PC-3 (cell line): ENCODE measurements at places on chromosomes 4 and X. TPM values are rescaled to one million over a fixed set of nuclear protein-coding genes. Genes with fewer than 3 reads are reported as not detected.
A peak's percentile ranks its signal among the peaks of the same experiment; 100 is the strongest.

Gene GRIA3
- not detected in 2 replicates for total RNA-seq

GRCh38 chr4:68951078-68951805 is at the start of gene UGT2A3:
Gene UGT2A3, minus strand, starts transcription at chr4:68951804. Its CDS starts 44 bp downstream, at chr4:68951760.
- H3K4me3 ChIP-seq: no peak within 1 kb of the TSS
- H3K36me3 ChIP-seq: no peaks in the 10 kb centered on the region
- H3K27ac ChIP-seq: no peak within 1 kb of the TSS
- no peaks in the 10 kb centered on the region for H3K27me3 ChIP-seq
- H3K4me1 ChIP-seq: no peaks in the 10 kb centered on the region

GRCh38 chrX:117969328-117969727 is 147.3 kb downstream of the KLHL13 start:
- no peak overlapping the region for H3K4me3 ChIP-seq
- peak; percentile 20 for DNase-seq
- no peak overlapping the region for H3K27ac ChIP-seq
- H3K4me1 ChIP-seq: peaks cover 9% of the 10 kb centered on the region
- H3K27me3 ChIP-seq: no peaks in the 10 kb centered on the region

- no peak overlapping the region for H3K4me3 ChIP-seq
- peaks cover 11% of the 10 kb centered on the region for H3K4me1 ChIP-seq
- H3K27ac ChIP-seq: peak overlapping the region; percentile 60
- peaks cover 40% of the 10 kb centered on the region for H3K36me3 ChIP-seq
- H3K27me3 ChIP-seq: no peaks in the 10 kb centered on the region
- DNase-seq: peak; percentile 48
These were observed 10.7 kb downstream of the PLS3 start for GRCh38 chrX:115571712-115572111.

DNA sequence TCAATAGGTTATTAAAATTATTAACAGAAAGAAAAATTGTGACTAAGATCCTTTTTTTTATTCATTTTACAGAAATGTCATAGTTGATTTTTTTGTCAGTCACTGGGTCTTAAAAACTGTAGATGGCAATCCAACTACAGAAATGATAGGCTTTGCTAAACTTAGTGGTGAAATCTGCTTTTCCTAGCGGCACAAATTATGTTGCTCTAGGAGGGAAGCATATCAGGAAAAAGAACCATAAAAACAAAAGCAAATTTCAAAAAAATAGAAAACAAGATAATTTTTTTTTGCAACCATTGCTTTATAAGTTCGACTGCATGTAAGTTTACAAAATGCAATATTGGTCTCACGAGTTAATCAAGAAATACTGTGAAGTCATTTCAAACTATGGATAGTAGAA is 443.5 kb upstream of the IGFBP7 start:
- 0 out of 2 replicates have a peak, but pooled peaks cover 3% of the 10 kb centered on the region for H3K27me3 ChIP-seq
- H3K4me3 ChIP-seq: no peak overlapping the region
- no peaks in the 10 kb centered on the region for H3K4me1 ChIP-seq
- H3K27ac ChIP-seq: no peak overlapping the region

Gene IL2
- total RNA-seq: not detected in 2 replicates

DNA sequence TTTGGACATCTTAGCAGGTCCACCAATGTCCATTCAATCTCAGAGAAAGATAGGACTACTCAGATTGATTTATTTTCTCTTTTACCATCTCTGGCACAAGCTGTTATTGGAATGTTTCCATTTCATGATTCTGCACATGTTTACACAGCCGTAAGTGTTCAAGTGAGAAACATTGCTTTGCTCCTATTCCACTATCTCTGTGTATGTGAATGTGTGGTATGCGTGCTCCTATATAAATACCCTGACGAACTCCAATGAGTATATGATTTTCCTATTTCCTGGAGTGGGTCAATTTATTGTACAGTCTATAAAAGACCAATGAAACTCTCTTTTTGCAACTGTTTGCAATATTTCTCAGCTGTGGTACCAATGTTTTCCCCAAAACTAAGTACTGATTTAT is 221.0 kb upstream of the GALNT7 start:
- H3K27me3 ChIP-seq: 0 out of 2 replicates have a peak, but pooled peaks cover 7% of the 10 kb centered on the region
- H3K36me3 ChIP-seq: no peaks in the 10 kb centered on the region
- H3K27ac ChIP-seq: no peak overlapping the region
- H3K4me1 ChIP-seq: no peaks in the 10 kb centered on the region

Gene SPANXA1
- not detected in 2 replicates for total RNA-seq

Gene PRRG1
- total RNA-seq: 10.8 and 12.8 TPM in 2 replicates

Gene RHOXF2
- total RNA-seq: not detected in 2 replicates

- DNase-seq: no peak
- H3K27ac ChIP-seq: no peak overlapping the region
- no peaks in the 10 kb centered on the region for H3K4me1 ChIP-seq
- no peaks in the 10 kb centered on the region for H3K27me3 ChIP-seq
These were observed 682.7 kb upstream of the AADAT start for GRCh38 chr4:170772429-170772828.

DNA sequence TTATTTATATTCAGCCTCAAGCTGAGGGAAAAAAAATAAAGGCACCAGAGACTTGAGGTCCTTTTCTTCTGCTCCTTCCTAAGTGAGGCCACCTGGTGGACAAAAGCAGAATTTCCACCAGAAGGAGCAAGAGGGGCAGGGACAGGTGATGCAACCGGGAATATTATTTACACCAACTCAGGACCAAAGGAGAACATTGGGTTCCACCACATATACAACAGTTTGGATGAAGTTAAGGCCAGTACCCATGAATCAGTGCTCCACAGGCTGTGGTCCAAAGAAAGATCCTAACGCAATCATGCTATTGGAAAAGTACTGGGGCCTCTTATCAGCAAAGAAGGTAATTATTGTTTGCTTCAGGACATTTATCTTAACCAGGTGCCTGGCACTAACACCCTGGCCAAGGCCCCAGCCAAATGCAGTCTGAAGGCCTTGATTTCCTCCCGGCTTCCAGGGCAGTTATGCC is 57.4 kb downstream of the TSC22D3 start:
- peaks cover 26% of the 10 kb centered on the region for H3K4me1 ChIP-seq
- no peak overlapping the region for H3K4me3 ChIP-seq
- H3K27ac ChIP-seq: no peak overlapping the region

GRCh38 chr4:94940520-94940908 is 182.8 kb downstream of the BMPR1B start:
- no peaks in the 10 kb centered on the region for H3K27me3 ChIP-seq
- DNase-seq: no peak
- peak overlapping the region; percentile 52 for H3K27ac ChIP-seq
- peaks cover 30% of the 10 kb centered on the region for H3K4me1 ChIP-seq

Gene MECP2
- total RNA-seq: 40.8 and 47.3 TPM in 2 replicates
